ENCODE measurements at places on chromosomes 6 and 20. TPM values are rescaled to one million over a fixed set of nuclear protein-coding genes. Genes with fewer than 3 reads are reported as not detected.

DNA sequence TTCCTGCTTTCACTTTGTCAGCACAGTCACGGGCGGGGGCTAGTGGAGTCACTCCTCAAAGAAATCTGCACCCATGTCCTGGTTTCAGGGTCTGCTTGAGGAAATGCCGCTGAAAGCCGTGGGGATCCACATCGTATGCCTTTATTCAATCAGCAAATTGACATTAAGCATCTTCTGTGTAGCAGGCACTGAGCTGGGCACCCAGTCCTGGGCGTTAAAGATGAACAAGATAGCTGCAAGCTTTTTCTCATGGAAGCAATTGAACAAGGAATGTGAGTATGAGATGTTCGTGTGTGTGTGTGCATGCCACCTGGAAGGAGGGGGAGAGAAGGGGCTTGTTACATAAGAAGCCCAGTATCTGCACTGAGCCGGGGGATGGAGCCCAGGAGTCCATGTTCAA is 243.9 kb downstream of the SMOC2 start:
- H3K36me3 ChIP-seq = no peaks in the 10 kb centered on the region
- no peaks in the 10 kb centered on the region for H3K27me3 ChIP-seq
- no peak for DNase-seq
- H3K27ac ChIP-seq = no peak overlapping the region

GRCh38 chr6:40774932-40775331 is 187.8 kb upstream of the LRFN2 start:
- H3K36me3 ChIP-seq = no peaks in the 10 kb centered on the region
- no peak overlapping the region for H3K27ac ChIP-seq
- no peaks in the 10 kb centered on the region for H3K27me3 ChIP-seq
- H3K4me1 ChIP-seq = no peaks in the 10 kb centered on the region

DNA sequence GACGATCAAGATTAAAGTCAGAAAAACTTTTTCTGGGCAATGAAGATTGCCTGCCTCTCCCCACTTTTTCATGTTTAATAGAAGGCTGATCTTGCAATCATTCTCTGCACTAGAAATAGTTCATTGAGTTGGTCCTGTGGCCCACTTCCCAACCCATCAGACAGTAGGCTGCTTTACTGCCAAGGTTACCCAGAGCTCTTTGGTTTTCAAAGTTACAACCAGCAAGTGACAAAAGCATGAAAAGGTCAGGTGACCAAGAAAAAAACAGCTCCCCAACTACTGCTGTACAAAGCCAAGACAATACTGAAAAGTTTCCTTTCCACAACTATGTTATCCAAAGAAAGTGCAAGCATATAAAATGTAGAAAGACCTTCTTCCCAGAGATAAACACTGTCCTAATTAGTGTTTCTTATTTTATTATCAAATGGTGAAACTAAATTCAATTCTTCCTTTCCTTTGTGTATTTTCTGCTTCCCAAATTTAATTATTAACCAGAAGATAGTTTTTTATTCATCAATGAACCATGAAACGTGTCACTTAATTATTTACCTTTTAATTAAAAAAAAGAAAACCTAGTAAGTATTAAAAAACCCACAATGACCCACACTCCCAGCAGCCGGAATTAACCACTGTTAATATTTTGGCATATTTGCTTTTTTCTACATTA is 16.6 kb downstream of the DNAAF9 start:
- H3K36me3 ChIP-seq = no peaks in the 10 kb centered on the region
- H3K27me3 ChIP-seq = no peaks in the 10 kb centered on the region
- no peak for DNase-seq
- H3K27ac ChIP-seq = no peak overlapping the region
- no peak overlapping the region for H3K4me3 ChIP-seq

GRCh38 chr20:51469578-51470498 is 72.7 kb downstream of the NFATC2 start:
- no peak for DNase-seq
- H3K27me3 ChIP-seq = no peaks in the 10 kb centered on the region
- H3K27ac ChIP-seq = no peak overlapping the region
- H3K4me3 ChIP-seq = no peak overlapping the region
- H3K36me3 ChIP-seq = no peaks in the 10 kb centered on the region
- peaks cover 8% of the 10 kb centered on the region for H3K4me1 ChIP-seq

Gene ZNF165
- 1.8 TPM for total RNA-seq

Gene LYRM2
- 16.9 TPM for total RNA-seq

Gene PPP1R3D
- 9.5 TPM for total RNA-seq
